ENCODE measurements at places on chromosomes 5 and 9.

GRCh38 chr5:6636293-6636692 lies 3.1 kb downstream of the SRD5A1 start:
- no peak for DNase-seq

- DNase-seq: no peak
Observed at GRCh38 chr9:129851821-129852220, 16.6 kb downstream of the USP20 start.

DNA sequence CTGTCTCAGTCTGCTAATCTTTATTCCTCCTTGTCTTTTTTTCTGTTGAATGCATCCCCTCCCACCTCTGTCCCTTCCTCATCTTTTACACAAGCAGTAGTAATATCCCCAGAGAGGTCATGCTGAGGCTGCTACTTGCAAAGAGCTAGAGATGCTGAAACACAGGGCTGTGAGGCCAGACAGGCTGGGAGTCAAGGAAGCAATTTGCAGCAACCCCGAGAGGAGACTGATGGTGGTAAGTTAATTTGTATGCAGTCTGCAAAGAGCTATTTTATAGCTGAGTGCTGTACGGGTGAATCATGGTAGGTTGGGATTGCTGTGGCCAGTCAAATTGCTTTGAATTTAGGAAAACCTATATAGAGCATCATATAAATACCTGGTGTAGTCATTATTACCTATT lies 90.2 kb upstream of the SLC24A2 start:
- DNase-seq: no peak

DNA sequence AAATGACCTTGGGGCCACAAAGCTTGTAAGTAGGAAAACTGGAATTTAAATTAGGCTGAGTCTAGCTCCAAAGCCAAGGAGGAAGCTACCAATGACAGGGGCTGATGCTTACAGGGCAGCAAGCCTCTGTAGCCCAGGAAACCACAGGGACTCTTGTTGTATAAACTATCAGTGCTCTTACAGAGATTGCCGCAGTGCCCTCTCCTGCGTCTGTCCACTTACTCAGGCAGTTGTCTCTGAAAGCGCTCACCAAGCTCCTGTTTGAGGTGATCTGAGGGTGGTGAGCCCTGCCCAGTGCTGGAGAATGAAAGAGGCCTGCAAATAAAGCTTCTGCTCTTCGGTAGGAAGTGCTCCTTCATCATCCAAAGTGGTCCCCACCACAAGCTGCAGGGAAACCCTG lies 498.8 kb downstream of the ARHGEF28 start:
- no peak for DNase-seq

GRCh38 chr9:89657765-89658164 lies 53.0 kb downstream of the GADD45G start:
- no peak for DNase-seq

DNA sequence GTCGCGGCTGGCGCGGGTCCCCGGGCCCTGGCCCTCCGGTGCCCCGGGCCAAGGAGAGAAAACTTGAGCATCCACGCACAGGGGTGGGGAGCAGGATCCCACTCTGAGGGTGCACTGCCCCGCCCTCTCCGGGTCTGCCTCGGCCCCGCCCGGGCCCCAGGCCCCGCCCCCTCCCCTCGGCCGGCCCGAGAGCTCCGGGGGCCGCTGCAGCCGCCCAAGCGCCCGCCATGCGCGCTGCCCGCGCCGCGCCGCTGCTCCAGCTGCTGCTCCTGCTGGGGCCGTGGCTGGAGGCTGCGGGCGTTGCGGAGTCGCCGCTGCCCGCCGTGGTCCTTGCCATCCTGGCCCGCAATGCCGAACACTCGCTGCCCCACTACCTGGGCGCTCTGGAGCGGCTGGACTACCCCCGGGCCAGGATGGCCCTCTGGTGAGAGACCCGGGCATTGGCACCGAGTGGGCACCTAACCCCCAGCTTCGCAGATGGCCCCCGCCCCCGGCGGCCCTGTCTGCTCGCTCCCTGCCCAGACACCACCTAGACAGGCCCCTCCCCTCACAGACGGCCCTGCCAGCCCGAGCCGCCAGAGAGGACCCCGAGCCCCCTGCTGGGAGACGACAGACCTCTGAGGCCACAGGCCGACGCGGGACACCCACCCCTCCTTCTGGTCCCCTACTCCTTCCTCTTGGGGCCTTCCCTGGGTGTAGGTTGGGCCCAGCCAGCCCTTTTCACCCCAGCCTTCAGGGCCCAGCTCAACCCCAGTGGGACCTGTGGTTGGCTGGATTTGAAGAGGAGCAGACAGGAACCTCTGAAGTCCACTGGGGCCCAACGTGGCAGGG lies at the start of gene CERCAM:
TSS of gene CERCAM (plus strand) at position 207 of the 831 bp plus-strand sequence. CDS start at position 228, 21 bp downstream.
- peak; percentile 58 for DNase-seq

GRCh38 chr5:169157064-169157463 lies 143.9 kb downstream of the SLIT3 start:
- no peak for DNase-seq

- DNase-seq: no peak
Observed at GRCh38 chr5:91164424-91164823, 218.7 kb downstream of the ARRDC3 start.

DNA sequence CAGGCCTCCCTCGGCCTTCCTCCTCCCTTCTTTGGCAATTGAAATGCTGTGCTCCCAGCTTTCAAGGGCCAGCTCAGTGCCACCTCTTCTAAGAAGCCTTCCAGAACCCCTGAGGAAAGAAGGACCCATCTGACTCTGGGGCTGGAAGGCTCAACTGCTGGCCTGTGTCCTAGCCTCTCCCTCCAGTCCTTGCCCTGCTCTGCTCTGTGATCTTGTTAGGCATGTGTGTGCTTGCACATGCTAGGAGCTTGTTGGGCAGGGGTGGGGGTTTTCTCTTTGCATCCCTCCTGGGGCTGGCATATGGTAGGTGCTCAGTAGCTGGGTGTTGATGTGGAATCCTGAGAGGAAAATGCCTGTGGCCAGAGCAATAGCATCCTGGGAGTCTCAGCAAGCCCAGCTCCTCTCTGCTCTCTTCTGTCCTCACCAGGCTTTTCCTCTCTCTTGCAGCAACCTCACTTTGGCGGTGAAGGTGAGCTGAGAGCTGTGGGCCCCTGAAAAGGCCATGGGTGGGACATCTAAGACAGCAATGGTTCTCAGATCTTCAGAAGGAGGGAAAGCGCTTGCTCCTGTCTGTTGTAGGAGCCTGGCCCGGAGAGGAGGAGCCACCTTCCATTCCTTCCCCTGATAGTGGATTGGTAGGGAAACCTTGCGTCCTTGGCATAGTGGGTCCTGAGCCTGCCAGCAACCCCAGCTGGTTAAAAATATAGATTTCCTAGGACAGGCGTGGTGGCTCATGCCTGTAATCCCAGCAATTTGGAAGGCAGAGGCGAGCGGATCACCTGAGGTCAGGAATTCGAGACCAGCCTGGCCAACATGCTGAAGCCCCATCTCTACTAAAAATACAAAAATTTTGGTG lies 9.9 kb downstream of the DOLK start:
- no peak for DNase-seq

- DNase-seq: no peak
Observed at GRCh38 chr5:149745943-149746324, 15.8 kb downstream of the PPARGC1B start.

- DNase-seq: no peak
Observed at GRCh38 chr5:76468635-76469425, 65.7 kb downstream of the IQGAP2 start.

GRCh38 chr9:95627802-95628201 lies 111.0 kb upstream of the PTCH1 start:
- DNase-seq: no peak

All from activated naive CD8-positive, alpha-beta T cell treated with anti-CD3 and anti-CD28 coated beads, Interleukin-2, amount 50 U/mL, for 24 hours (primary cell).